ENCODE measurements at places on chromosomes 16 and 17. TPM values are rescaled to one million over a fixed set of nuclear protein-coding genes. Genes with fewer than 3 reads are reported as not detected.

The DYNLL2 gene
- 54.9 TPM for total RNA-seq

The ACSM2A gene
- not detected for total RNA-seq

- no peak overlapping the region for H3K27ac ChIP-seq
- no peaks in the 10 kb centered on the region for H3K4me1 ChIP-seq
- H3K27me3 ChIP-seq: no peaks in the 10 kb centered on the region
- no peak overlapping the region for H3K4me3 ChIP-seq
- DNase-seq: no peak
- no peaks in the 10 kb centered on the region for H3K36me3 ChIP-seq
These were observed 1722.1 kb downstream of the TP53TG3F start for GRCh38 chr16:35181422-35182030.

GRCh38 chr16:12800817-12801216 is 2.9 kb downstream of the CPPED1 start:
- H3K36me3 ChIP-seq: no peaks in the 10 kb centered on the region
- no peaks in the 10 kb centered on the region for H3K27me3 ChIP-seq
- no peak for DNase-seq
- H3K4me1 ChIP-seq: peaks cover 10% of the 10 kb centered on the region
- no peak overlapping the region for H3K27ac ChIP-seq

DNA sequence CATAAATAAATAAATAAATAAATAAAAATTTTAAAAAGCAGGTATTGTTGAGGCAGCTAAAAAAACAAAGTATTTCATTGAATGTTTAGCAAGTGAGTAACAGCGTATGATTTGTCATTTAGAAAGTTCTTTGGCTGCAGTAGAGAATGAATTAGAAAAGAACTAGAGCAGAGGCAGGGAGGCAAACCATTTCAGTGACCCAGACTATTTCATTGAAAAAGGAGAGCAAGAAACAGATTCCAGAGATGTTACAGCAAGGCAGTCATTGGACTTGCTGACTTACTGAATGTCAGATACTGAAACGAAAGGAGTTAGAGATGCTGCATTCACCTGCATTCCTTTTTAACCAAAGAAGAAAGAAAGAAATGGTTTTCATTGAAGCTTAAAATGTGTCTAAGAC is 105.5 kb upstream of the HLF start:
- peaks cover 63% of the 10 kb centered on the region for H3K4me1 ChIP-seq
- H3K27me3 ChIP-seq: no peaks in the 10 kb centered on the region
- H3K36me3 ChIP-seq: no peaks in the 10 kb centered on the region

- no peak overlapping the region for H3K4me3 ChIP-seq
- H3K27ac ChIP-seq: no peak overlapping the region
- H3K4me1 ChIP-seq: peaks cover 22% of the 10 kb centered on the region
- no peaks in the 10 kb centered on the region for H3K36me3 ChIP-seq
- no peak for DNase-seq
These were observed 34.5 kb downstream of the SLC39A11 start for GRCh38 chr17:73058022-73058421.

- H3K36me3 ChIP-seq: no peaks in the 10 kb centered on the region
- no peaks in the 10 kb centered on the region for H3K27me3 ChIP-seq
- DNase-seq: no peak
- peak overlapping the region; percentile 60 for H3K4me3 ChIP-seq
These were observed 583 bp upstream of the ZNF747 start for GRCh38 chr16:30535106-30535776.

All from HCT116 (cell line).